ENCODE measurements at places on chromosomes 3 and 15.

GRCh38 chr15:63122002-63122875, 578 bp downstream of the LACTB start:
- peak; percentile 79 for DNase-seq

GRCh38 chr3:140176526-140176925, 241.5 kb downstream of the CLSTN2 start:
- no peak for DNase-seq

GRCh38 chr3:10945683-10946287, 46.8 kb upstream of the SLC6A1 start:
- DNase-seq: peak; percentile 41

DNA sequence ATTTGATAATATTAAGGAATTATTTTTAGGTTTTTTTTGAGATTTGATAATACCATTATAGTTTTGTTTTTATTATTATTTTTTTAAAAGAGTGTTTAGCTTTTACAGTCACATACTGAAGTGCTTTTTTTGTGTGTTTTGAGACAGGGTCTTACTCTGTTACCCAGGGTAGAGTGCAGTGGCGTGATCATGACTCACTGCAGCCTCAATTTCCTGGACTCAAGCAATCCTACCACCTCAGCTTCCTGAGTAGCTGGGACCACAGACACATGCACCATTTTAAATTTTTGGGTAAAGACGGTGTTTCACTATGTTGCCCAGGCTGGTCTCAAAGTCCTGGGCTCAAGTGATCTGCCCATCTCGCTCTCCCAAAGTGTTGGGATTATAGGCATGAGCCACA, 73.0 kb downstream of the SUMF1 start:
- no peak for DNase-seq

DNA sequence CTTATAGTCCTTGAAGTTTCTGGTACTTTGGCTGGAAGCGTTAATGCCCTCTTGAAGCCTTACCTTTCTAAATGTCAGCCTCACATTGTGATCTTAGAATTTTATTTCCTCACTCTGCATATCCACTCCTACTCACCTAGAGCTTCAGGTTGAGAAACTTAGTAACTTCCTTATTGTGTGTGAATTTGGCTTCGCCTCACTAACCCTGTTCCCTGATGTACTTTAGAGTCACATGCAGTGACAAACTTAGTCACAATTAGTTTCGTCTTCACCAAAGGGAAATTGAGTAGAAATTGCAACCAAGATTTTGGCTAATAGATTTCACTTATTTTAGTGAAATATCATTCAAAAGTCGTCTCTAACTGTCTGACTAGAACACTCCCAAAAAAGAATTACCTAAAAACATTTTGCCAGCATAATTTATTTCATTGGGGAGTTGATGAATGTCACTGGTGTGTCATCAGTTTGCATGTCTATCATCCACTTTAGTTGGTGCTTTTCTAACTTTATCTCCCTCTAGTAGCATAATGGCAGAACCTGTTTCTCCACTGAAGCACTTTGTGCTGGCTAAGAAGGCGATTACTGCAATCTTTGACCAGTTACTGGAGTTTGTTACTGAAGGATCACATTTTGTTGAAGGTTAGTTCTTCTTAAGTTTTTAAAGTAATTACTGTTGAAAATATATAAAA, 960 bp downstream of the MFN1 start:
- no peak for DNase-seq

GRCh38 chr3:152197451-152197850, 71.3 kb upstream of the MBNL1 start:
- no peak for DNase-seq

DNA sequence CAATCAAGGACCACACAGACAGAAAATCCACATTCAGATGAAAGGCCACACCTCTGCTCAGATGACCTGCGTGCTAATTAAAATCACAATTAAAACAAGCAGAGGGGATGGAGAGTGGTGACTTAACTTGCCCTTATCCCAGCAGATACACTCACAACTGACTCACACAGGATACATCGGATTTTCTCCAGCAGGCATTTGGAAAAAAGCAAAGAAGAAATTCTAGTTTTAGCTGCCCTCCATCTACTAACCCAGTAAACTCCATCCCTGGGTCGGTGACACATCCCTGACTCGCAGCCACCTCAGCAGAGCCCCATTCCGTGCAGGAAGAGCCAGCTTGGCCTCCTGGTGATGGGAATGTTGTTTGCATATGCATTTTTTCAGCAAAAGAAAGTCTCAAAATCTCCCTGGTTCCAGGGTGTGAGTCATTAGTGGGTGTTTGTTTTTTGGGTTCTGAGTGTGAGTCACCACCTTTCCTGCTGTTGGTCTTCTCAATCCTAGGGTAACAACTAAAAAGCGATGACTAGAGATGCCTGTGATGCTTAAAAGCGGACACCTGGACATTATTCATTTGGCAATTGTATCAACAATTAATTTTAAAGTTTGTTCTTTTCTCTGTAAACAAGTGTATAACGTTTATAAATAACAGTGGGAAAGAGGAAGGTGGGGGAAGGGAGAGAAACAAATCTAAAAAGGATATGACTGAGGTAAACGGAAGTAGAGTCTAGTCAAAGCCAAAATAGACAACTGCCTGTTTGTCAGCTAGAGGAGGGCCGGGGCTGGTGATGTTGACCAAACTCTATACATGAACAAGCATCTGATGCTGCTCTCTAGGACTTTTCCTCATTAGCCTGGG, 49.8 kb upstream of the SLC4A7 start:
- DNase-seq: no peak

DNA sequence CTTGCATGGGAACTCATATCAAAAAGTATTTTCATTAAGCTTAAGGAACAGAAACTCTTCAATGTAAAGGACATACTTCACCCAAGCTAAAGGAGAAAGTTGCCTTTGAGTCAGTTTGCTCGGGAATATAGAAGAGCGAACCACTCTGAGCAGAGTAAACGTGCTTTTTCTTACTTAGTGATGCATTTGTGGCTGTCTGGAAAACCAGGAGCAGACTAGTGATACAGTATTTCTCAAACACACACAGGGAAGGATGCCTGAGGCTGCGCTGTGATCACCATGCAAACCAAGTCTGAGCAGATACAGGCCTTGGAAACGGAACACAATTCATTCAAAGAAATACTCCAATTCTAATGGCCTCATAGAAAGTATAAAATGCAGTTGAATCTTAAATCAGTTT, 121.0 kb upstream of the CDIN1 start:
- no peak for DNase-seq

Measured in hypothalamus (tissue), 51 donors.